ENCODE measurements at places on chromosomes 3 and 15.
A peak's percentile ranks its signal among the peaks of the same experiment; 100 is the strongest.

- no peak for DNase-seq
Measured at GRCh38 chr3:80060664-80061063, 292.9 kb upstream of the ROBO1 start.

DNA sequence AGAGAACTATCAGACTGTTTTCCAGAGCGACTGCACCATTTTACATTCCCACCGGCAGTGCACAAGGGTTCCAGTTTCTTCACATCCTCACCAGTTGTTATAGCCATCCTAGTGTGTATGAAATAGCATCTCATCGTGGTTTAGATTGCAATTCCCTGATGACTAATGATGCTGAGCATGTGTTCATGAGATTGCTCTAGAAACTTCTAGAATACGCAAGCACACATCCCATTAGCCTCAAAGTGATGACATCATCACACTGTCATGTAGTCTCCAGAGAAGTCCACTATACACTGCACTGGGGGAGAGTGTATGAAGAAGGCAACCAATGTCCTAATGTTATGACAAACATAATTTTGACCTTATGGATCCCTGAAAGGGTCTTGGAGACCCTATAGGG, 30.1 kb downstream of the FBLN2 start:
- peak; percentile 45 for DNase-seq

GRCh38 chr3:197189623-197190022, 108.8 kb downstream of the DLG1 start:
- no peak for DNase-seq

DNA sequence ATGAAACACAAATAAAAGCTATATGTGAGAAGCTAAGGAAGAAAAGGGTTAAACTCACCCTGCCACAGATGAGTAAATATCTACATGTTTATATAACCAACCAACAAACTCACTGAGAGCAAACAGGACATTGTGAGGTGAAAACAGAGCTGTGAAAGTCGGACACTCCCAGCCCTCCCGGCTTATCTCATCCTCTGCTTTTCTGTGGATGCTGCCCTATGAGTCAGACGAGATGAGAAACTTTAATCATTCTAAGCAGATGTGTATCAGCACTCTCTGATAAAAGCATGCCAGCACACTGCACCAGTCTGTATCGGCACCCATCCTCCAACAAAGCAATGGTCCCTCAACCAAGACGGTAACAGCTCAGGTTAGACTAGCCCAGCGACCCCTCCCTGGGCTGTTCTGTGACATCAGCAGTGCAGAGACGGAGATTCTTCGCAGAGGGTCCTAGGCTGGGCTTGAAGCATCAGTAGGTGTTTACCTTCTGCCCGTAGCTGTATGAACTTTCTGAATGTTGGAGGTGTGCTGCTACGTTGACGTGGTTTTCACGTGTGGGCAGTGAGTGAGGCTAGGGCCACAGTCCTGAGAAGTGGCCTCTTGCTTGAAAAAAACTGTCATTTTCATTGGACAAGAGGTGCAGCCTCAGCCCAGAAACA, 119.8 kb upstream of the ALDH1A3 start:
- peak; percentile 45 for DNase-seq

DNA sequence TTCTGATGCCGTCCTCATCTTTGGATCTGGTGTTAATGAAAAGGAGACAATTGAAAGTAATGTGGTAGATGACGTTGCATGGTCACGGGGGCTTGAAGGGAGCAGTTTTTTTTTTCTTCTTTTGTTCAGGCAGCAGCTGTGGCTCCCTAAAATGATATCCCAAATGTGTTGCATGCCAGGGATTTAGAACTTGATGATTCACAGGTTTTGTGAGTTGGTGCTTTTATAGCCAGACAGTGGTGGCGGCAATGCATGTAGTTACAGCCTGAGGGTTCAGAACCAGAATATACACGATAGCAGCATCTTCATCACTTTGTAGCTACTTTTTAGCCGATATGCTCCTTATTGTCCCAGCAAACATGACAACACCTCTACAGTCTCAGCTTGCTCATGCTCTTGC, 133.4 kb downstream of the CHST2 start:
- DNase-seq, result no peak

- no peak for DNase-seq
Measured at GRCh38 chr3:50226888-50227389, 9.1 kb upstream of the GNAI2 start.

DNA sequence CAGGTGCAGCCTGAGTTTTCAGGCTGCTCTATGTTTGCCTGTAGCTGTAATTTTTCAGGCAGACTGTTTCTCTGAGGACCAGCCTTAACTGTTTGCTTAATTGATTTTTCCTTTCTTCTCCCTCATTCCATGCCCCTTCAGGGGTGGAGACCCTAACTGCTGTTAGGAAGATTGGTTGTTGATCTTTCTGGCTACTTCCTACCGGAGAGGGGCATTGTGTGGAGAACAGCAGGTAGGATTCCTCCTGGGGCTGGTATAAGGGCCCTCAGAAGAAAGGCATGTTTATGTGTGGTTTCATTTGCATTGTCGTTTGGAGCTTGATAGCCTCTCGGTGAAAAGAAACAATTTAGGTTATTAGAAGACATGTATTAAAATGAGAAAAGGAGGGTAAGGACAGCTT, 56.9 kb upstream of the GOLGA6L2 start:
- no peak for DNase-seq

- DNase-seq, result no peak
Measured at GRCh38 chr15:77186594-77187011, 115.7 kb upstream of the TSPAN3 start.

- peak; percentile 95 for DNase-seq
Measured at GRCh38 chr15:32802286-32802936, 84.6 kb downstream of the GREM1 start.

- no peak for DNase-seq
Measured at GRCh38 chr15:63258658-63259057, 18.7 kb upstream of the APH1B start.

DNA sequence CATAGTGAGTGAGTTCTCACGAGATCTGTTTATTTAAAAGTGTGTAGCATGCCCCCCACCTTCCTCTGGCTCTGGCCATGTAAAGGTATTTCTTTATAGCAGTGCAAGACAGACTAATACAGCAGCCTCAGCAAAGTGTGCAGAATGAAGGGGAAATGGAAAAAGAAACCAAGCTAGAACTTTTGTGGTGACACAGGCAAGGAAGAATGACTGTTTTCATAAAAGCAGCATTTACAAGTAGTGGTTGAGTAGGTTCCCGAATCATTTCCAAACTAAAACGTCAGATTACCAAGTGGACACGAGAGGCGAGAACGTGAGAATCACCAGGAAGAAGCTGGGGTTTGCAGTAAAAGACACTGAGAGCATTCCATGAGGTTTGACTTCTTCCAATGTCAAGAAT, 100.2 kb upstream of the AKAP13 start:
- DNase-seq, result no peak

GRCh38 chr3:150447084-150447483, 39.0 kb downstream of the TSC22D2 start:
- no peak for DNase-seq

DNA sequence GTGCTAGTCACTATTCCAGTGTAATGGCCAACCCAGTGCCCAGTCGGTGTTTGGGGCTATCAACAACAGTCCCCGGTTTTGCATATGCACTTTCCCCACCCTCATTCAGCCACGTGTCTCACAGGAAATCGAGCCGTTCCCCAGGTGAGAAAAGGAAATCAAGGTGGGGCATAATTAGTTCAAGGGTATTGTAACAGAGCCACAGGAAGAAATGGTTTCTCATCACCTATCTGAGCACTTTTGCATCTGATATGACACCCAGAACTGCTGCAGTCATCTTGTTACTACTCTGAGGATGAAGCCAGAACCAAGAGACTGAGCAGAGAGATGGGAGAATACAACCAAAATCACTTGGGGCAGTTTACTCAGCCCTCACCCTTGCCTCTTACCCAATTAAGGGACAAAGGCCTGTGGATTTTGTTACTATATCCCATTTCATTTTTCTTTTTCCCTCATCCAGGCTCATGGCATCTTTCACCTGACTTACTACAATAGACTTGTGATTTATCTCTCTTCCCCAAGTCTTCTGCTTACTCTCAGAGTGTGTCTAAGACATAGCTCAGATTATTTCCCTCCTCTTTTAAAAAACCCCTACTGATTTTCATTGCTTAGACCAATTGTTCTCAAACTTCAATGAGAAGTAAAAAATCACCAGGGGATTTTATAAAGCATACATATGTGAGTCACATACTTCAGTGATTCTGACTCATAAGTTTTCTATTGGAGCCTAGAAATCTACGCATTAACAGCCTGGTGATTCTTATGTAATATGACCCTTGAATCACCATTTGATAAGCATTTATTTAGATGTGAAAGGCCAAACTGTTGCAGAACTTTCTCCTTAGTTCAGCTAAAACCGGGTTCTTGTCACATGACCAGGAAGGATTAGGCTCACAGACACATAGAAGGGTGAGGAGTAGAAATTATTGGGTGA, 40.5 kb downstream of the TRAT1 start:
- peak; percentile 17 for DNase-seq

- DNase-seq, result no peak
Measured at GRCh38 chr3:183189641-183190040, 27.1 kb upstream of the LAMP3 start.

GRCh38 chr3:187014417-187014864, 84.1 kb downstream of the ST6GAL1 start:
- no peak for DNase-seq
